CD4-positive, alpha-beta T cell treated with Interleukin-17A for 4 hours (primary cell): ENCODE measurements at places on chromosomes 16 and 17.

GRCh38 chr16:87548046-87548445 is 54.3 kb upstream of the JPH3 start:
- no peak for DNase-seq

DNA sequence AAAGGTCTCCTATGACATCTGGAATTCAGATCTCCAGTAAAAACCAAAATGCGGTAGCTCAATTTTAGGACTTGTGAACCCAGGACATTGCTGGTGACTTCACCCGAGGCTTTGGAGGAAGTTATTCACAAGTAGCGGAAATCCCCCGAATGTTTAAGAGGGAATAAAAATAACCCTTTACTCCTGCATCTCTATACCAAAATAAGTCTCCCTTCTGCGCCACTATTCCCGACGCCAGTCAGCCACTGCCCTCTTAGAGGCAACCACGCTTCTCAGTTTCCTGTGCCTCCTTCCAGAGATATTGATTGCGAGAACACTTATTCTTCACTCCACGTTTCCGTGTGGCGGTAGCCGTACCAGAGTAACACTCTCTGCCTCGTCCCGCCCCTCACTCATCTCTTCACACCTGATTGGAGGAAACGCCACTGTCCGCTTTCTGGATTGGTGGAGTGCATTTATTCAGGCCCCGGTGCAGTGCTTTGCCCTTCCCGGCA is 27.4 kb downstream of the EMP2 start:
- peak; percentile 58 for DNase-seq

GRCh38 chr16:4618645-4619418 is 4.1 kb upstream of the UBALD1 start:
- DNase-seq = no peak

DNA sequence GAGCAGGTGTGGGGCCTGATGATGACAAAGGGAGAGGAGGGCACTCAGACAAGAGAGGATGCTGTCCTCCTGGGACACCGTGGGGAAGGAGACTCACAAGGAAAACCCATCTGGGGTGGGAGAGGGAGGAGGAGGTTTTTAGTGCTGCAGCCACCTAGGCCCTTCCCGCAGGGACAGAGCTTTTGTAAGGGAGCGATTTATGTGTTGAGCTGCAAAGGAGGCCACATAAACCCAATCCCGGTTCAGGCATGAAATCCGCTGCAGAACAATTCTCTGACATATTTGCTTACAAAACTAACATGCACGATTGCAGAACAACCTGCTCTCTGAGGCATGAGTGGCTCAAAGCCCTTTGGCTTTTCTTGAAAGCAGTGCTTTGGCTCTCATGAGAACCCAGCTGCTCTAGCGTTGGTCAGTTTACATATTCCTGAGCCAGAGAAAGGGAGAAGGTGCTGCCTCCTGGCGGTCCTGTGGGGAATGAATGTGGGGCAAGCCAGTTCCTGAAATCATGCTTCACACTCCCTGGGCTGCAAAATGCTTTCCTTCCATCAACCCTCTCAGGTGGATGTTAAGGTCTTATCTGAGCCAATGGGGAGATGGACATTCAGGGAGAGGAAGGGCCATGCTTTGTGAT is 122.4 kb upstream of the NLRP1 start:
- peak; percentile 74 for DNase-seq

- DNase-seq = no peak
Measured at GRCh38 chr17:71995590-71995989, 125.2 kb upstream of the SOX9 start.

- no peak for DNase-seq
Measured at GRCh38 chr16:75377729-75378386, 55.4 kb downstream of the CFDP1 start.

DNA sequence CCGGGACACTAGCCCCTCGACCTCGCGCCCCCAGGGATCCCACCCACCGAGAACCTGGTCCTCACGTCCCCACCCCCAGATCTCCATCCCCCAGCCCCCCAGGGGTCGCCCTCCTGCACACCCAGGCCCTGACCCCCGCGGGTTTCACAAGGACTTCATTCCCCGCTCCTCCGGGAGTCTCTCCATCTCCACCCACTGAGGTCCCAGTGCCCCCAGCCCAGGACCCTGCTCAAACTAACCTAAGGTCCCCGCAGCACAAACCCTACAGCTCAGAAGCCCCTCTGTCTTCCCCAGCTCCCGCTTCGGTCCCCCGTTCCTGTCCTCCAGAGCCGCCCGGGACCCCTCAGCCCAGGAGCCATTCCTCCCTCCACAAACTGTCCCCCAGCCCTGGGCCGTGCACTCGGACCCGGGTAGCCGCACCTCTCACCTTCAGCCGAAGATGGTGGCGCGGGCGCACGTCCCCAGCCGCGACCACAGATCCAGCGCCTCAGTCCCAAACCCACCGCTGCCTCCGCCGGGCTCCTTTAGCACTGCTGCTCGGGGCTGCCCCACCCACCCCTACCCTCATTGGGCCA is at the start of gene MYH10:
TSS of gene MYH10 (minus strand) at position 499 of the 575 bp plus-strand sequence. CDS start 7,479 bp downstream, outside the sequence.
- no peak for DNase-seq

- no peak for DNase-seq
Measured at GRCh38 chr17:77498791-77499698, 358.3 kb downstream of the SEC14L1 start.

DNA sequence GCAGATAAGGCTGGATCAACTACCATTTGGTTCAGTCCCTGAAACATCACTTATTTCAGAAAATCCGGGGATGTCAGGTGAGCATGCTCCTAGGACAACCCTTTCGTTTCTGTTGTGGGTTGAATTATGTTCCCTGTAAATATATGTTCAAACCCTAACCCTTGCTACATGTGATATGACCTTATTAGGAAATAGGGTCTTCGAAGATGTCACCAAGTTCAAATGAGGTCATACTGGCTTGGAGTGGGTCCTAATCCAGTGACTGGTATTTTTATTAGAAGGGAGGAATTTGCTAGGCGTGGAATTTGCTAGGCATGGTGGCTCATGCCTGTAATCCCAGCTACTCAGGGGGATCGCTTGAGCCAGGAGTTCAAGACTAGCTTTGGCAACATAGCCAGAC is 21.3 kb downstream of the SNX20 start:
- DNase-seq = no peak

DNA sequence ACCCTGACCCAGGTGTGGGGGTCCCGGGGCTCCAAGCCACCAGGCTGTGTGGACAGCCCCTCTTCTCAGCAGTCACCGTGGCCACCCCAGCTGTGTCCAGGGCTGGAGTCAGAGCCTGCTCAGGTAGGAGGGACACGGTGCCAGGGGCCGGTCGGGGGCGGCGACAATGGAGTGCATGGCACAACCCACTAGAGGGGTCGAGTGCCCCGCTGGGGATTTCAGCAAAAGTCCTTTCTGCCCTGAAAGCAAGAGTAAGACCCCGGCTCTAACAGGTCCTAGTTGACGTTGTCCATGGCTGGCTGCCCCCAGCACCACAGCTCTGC is 11.3 kb downstream of the UTS2R start:
- DNase-seq = no peak

GRCh38 chr16:69709456-69710084 is 16.8 kb downstream of the NQO1 start:
- DNase-seq = no peak

GRCh38 chr16:89332243-89332901 is 114.9 kb downstream of the ZNF778 start:
- no peak for DNase-seq

DNA sequence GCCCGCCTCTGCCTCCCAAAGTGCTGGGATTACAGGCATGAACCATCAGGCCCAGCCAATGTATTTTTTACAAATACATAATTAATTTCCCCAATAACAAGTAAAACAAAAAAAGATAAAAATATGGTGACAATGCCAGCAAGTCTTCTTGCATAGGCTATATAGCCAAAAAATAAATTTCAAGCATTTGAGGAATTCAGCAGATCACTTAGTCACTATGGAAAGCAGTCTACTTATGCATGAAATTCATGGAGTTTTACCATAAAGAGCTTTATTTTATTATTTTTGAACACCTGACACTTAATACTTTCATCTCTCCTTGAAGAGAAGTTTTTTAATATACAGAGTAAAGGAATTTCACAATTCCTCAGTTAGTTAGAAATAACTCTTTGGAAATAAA is 56.4 kb downstream of the BRIP1 start:
- DNase-seq = no peak

- no peak for DNase-seq
Measured at GRCh38 chr17:17872547-17873345, 36.0 kb upstream of the SREBF1 start.

DNA sequence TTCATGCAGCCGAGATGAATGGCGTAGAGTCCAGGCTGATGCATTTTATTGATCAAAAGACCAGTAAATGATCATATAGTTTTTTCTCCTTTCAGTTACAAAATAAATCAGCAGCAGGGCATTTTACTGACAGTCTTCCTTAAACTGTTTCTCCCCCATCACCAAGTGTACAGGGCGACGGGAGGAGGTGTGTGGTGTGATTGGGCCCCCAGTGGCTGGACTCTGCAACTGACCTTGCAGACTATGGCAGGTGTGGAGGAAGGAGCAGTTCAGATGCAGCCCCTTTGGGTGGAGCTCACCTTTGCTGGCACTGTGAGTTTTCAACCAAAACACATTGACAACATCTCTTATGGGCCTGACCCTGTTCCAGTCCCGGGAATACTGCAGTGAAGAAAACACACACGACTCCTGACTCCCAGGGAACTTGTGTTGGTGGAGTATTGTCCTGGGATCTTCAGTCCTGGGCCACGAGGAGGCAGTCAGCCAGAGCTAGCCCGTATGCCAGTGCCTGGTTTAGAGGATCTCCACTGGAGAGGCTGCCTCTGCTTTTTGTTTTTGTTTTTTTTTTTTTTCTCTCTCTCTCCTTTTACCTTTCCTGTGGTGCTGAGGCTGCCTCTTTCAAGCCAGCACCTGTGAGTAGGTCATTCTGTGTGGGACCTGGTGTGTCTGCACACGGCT is 29.8 kb downstream of the KIAA0513 start:
- no peak for DNase-seq

DNA sequence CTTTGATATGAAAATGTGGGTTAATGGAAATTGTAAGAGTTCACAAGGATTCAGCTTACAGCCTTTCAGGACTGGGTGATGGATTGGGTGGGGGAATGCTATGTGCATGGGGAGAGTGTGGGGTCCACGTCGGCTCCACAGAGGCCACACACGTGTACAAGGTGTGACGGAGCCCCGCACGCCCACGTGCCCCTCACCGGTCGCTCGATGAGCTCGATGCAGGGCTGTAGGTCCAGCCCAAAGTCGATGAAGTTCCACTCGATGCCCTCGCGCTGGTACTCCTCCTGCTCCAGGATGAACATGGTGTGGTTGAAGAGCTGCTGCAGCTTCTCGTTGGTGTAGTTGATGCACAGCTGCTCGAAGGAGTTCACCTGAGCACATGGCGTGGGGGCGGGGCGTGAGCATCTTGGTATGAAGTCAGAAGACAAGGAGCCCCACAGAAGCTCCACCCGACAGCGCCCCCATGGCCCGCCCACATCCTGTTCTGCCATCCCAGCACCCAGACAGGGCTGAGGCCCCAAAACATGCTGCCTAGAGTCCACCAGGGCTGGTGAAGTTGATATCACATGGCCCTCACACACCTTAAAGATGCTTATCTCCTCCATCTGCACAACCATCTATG is 99.1 kb downstream of the MYH11 start:
- peak; percentile 12 for DNase-seq

- no peak for DNase-seq
Measured at GRCh38 chr16:47920709-47921108, 235.1 kb downstream of the ABCC12 start.

GRCh38 chr16:12559714-12560113 is 244.0 kb downstream of the CPPED1 start:
- DNase-seq = no peak

DNA sequence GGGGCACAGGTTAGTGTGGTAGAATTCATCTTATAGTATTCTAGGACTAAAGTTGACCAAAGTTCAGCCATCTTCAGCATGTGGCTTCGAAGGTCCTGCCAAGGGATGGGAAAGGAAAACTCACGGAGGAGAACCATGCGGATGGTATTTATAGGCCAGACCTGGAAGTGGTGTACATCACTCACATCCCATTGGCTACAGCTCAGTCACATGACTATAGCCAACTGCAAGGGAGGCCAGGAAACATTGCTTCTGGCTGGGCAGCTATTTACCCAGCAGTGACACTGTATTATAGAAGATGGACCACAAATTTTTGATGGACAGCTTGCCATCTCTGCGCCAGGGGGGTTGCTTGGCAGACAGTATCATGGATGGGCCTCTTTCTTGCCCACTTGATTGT is 35.7 kb upstream of the COQ7 start:
- no peak for DNase-seq

GRCh38 chr16:89944773-89945172 is 3.8 kb upstream of the DEF8 start:
- no peak for DNase-seq

- DNase-seq = no peak
Measured at GRCh38 chr16:85094176-85094805, 18.0 kb downstream of the CIBAR2 start.
